ENCODE measurements at places on chromosomes 12 and 14.

- no peak for DNase-seq
These were observed 6.4 kb downstream of the SLC15A5 start for GRCh38 chr12:16271062-16271461.

DNA sequence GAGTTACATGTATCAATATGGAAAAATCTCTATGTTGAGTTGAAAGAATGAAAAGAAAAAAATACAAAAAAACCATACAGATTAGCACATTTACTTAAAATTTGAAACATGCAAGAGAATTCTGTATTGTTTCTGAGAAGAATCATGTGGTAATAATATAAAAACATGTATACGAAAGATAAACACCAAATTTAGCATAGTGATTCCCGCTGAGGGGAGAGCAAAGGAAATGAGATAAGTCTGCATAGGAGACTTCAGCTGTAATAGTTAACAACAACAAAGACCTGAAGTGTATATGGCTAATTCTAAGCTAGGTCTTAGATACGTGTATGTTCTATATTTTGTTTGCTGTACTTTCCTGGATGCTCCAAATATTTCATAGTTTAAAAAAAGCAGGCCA lies 46.5 kb downstream of the FNTB start:
- DNase-seq: no peak

GRCh38 chr12:104551313-104551931 lies 94.7 kb downstream of the CHST11 start:
- DNase-seq: no peak

GRCh38 chr12:72273851-72274351 lies 1.7 kb downstream of the TRHDE start:
- DNase-seq: no peak

DNA sequence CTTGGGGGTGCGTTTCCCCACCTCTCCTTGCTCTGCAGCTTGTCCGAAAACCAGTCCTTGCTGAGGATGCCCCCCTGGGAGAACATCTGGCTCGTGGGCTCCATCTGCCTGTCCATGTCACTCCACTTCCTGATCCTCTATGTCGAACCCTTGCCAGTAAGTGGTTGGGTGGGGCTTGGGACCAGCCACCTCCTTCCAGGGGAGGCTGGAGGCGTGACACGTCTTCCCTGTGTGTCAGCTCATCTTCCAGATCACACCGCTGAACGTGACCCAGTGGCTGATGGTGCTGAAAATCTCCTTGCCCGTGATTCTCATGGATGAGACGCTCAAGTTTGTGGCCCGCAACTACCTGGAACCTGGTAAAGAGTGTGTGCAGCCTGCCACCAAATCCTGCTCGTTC lies 57.5 kb downstream of the ANAPC7 start:
- DNase-seq: no peak

GRCh38 chr12:113413488-113413939 lies 8.7 kb upstream of the SDSL start:
- DNase-seq: no peak

DNA sequence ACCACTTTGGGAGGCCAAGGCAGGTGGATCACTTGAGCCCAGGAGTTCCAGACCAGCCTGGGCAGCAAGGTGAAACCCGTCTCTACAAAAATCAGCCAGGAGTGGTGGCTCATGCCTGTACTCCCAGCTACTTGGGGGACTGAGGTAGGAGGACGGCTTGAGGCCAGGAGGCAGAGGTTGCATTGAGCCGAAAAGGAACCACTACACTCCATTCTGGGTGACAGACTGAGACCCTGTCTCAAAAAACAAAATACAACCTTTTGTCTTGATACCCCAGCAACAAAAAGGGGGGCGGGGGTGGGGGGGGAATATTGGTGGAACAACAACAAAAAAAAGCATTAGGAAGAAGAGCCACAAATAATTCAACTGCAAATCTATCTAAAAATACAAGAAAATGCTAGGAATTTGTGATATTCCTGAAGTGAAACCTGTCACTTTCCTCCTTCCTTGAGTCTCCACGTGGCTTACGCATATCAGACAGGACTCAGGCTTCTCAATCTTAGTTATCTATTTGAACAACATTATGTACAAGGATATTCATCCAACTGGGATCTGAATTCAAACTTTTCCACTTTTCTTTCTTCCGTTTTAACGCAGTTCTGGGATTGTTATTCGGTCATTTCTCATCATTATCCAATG lies 1.3 kb downstream of the R3HDM2 start:
- no peak for DNase-seq

DNA sequence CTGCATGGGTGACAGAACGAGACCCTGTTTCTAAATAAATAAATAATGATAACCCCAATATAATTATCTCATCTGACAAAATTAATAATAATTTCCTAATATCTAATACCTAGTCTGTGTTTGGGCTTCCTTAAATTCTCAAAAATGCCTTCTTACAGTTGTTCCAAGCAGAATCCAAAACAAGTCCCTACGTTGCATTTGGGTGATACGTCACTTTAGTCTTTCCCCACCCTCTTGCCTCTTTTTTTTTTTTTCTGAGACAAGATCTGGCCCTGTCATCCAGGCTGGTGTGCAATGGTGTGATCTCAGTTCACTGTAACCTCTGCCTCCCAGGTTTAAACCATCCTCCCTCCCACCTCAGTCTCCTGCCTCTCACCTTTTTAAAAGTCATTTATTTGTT lies 26.7 kb downstream of the VEZT start:
- no peak for DNase-seq

GRCh38 chr12:12334367-12335040 lies 15.5 kb downstream of the MANSC1 start:
- DNase-seq: peak; percentile 29

DNA sequence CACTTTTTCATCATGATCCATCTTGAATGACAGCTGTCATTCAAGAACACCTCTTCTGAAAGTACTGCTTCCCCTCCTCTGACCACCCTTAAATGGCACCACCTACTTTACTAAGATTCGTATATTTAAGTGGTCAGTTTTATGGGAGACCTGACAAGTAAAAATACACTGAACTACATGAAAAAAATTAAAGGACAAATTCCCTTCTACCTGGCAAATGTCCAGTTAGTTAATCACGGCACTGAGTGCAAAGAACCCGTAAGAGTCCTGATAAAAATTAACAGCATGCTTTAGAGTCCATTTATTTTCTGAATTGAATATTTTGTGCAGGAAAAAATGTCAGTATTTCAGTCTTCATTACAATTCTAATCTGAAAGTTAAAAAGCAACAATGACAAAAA lies 48.7 kb downstream of the SETD3 start:
- no peak for DNase-seq

DNA sequence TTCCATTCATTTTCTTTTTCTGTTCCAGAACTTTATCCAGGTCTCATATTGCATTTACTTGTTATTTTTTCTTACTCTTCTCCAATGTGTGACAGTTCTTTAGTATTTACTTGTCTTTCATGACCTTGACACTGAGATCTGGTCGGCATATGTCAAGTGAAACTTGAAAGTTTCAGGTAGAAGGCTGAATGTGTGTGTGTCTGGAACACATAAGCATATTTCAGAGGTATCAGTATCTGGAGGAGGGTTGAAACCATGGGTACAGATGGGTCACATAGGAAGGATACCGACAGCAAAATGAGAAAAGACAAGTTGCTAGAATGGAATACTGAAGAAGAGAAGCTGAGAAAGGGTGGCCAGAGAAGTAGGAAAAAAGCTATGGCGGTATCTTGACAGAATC lies 22.5 kb upstream of the PTGDR start:
- no peak for DNase-seq

GRCh38 chr12:57836442-57837375 lies 9.8 kb downstream of the CTDSP2 start:
- peak; percentile 17 for DNase-seq

GRCh38 chr12:45183246-45183645 lies 32.6 kb upstream of the ANO6 start:
- no peak for DNase-seq

DNA sequence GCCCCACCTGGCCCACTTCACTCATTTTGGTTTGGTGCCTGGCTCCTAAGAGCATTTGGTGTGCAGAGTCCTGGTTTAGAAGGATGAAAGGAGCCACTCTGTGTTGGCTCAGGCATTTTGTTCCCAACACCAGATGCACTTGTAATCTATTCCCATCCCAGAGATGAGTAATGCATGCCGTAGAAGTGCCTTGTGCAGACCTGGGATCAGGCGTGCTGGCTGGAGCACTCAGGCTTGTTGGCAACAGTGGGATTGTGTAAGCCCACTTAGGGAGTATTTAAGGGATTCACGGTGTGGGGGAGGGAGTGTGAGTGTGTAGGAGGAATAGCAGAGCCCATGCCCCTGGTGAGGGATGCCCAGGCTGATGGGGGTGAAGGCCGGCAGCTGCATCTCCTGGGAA lies 501.5 kb upstream of the TBX3 start:
- no peak for DNase-seq

DNA sequence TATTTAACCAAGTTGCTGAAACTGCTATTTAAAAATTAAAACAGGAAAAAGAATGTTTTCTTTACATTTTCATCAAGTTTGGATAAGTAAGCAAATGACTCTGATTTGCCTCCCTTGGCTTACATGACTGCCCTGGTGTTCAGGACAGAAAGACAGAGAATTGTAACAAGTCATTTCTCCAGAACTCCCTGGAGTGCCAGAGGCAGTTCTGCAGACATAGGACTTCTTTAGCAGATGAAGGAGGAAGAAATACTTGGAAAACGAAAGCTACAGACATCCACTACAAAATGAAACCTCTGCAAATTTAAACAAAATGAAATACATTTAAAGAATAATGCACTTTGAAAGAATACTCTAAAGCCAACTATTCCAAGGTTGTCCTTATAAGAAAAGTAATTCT lies 253.9 kb downstream of the LRFN5 start:
- no peak for DNase-seq

DNA sequence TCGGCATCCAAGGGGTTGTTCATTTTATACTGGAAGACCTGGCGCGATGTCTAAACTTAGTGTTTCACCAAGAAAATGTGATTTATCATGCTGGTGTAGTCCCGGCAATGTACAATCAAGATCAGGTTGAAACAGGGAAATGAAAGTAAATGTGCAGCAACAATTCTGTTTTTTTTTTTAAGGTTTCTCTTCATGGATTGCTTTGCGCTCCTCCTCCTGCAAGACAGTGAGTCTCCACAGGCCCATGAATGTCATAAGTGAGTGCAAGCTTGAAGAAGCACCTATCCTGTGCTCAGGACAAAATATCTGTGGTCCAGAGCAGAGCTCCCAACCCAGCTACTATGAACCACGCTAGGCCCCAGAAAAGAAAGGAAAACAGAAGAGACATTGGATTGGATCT lies 143.4 kb downstream of the KCNK10 start:
- DNase-seq: no peak

DNA sequence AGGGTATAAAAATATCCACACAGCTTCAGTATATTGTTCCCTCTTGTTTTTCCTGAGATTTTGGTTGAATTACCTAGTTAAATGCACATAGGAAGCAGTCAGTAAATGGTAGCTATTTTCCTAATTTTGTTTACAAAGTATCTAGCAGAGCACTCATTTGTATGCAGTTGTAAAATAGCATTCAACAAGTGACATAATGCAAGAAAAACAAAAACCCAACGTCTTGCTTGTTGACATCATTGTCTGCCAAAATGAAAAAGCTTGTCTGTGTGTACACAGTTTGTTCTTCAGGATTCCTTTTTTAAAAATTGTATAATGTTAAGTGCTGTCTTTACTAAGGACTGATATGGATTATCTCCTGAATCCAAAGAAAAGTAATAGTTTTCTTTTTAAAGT lies 2.7 kb downstream of the VRTN start:
- DNase-seq: no peak

DNA sequence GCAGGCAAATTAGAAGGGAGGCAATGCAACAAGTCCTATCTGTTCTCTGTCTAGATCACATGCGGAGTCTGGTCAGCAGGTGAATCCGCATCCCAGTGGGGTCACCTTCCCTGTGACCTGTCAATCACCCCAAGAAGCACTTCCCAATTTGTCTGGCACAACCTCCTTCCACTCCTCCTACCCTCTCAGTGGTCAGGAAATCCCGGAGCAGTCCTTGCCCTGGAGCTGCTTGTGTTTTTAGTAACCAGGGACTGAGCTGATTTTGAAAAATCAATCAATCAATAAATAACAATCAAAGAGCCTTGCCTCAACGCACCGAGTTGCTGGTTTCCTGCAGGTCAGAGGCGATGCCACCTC lies 572 bp upstream of the ACSS3 start:
- no peak for DNase-seq

DNA sequence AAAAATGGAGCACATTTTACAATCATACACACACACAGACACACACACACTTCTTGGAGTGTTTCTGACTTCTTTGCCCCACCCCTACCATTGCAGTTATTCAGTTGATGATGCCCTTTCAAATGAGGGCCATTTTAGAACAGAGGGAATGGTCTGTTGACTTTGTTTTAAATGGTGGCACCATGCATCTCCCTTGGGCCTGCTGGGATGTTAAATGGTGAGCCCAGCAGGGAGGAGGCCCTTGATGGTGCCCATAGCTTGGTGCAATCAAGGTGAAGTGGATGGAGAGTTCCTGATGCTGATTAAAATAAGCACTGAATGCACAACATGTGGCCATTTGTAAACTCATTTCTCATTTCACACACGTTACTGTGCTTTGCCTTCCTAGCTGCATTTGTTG lies 13.3 kb downstream of the C12orf75 start:
- DNase-seq: no peak
